ENCODE measurements at places on chromosomes 7 and 10.

DNA sequence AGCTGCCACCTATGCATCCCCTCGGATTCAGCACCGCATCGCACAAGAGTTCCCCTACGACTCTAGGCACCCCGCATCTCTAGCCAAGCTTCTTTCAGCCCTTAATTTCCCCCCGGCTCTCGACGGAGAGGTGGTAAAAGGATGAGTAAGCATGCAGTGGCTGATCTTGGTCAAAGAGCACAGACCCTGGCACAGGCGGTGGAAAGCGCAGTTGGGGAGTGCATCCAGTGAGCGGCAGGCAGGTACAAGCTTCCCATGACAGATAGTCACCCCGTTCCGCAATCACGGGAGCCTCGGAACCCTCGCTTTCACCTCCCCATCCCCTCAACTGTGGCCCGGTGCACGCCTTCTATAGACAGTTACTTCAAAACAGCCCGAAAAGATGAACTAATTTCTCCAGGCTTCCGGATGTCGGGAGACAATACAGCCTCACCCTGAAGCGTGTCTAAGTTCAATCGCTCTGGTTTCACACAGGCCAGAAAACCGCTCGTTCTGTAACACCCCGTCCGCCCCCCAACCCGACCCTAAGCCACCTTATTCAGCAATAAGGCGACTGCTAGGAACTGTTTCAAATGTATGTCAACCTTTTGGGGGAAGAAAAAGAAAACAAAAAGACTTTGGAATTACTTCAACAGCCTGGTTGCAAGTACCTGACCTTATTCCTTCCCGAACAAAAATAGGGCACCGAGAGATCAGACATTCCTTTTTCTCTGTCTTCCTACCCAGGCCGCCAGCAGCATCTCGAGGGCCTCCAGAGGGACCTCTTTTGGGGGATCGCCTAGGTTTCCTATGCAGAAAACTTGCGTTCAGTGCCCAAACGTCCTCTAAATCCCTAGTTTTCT lies 1.4 kb downstream of the RHEB start:
- peak; percentile 56 for DNase-seq

GRCh38 chr7:22639396-22639795 lies 87.6 kb upstream of the IL6 start:
- no peak for DNase-seq

- DNase-seq: no peak
Measured at GRCh38 chr7:117470777-117471176, 9.0 kb upstream of the CFTR start.

GRCh38 chr10:117239051-117239450 lies 1.9 kb upstream of the SLC18A2 start:
- no peak for DNase-seq

DNA sequence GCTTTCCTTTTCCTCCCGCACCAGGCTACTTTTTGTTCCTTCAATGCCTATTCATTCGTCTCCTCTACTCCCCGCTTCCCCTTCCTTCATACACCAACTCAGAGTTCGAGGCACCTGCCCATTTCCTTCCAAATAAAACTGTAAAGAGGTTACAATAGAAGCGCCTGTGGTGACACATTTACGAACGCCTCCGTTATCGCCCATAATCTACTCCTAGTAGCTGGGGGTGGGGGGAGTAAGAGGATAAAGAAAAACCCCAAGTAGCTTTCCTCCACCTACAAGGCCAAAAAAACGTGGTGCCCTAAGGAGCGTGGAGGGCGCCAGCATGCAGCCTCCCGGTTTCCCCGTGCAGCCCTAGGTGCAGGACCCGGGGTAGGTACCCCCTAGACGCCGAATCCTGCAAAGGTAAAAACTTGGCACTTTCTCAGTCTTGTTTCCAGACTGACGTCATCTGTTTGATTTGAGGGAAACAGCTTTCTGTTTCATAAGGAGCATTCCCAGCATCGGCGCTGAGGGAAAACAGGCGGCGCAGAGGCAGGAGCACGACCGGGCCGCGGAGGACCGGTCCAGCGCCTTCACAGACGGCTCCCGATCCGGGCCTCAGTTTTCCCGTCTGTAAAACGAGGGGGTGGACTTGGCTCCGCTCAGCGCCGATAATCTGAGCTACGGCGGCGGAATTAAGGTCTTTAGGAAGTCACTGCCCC lies 922 bp downstream of the PPA1 start:
- DNase-seq: peak; percentile 75

GRCh38 chr7:144908324-144908723 lies 72.5 kb upstream of the TPK1 start:
- DNase-seq: no peak

Data from G401 (cell line).